Activated B cell treated with CpG ODN at 0.5 μM for 24 hours (primary cell): ENCODE measurements at places on chromosomes 13 and 19. TPM values are rescaled to one million over a fixed set of nuclear protein-coding genes. Genes with fewer than 3 reads are reported as not detected.

ZNF667 gene
- total RNA-seq = 2.0 and 2.6 TPM in 2 replicates

PSG11 gene
- total RNA-seq = not detected in 2 replicates

GRCh38 chr13:93397619-93398018 lies 171.0 kb downstream of the GPC6 start:
- DNase-seq = no peak
- no peaks in the 10 kb centered on the region for H3K4me1 ChIP-seq
- H3K36me3 ChIP-seq = no peaks in the 10 kb centered on the region
- H3K27me3 ChIP-seq = no peaks in the 10 kb centered on the region
- no peak overlapping the region for H3K27ac ChIP-seq

- DNase-seq = no peak
- no peak overlapping the region for H3K4me3 ChIP-seq
- H3K27me3 ChIP-seq = no peaks in the 10 kb centered on the region
These were observed 28.7 kb downstream of the DHX34 start for GRCh38 chr19:47377801-47378200.

- no peak for DNase-seq
- no peak overlapping the region for H3K27ac ChIP-seq
- no peaks in the 10 kb centered on the region for H3K4me1 ChIP-seq
- H3K27me3 ChIP-seq = no peaks in the 10 kb centered on the region
- H3K4me3 ChIP-seq = no peak overlapping the region
These were observed 297.0 kb upstream of the PCDH20 start for GRCh38 chr13:61712621-61713020.

- H3K4me1 ChIP-seq = peaks cover 61% of the 10 kb centered on the region
- no peaks in the 10 kb centered on the region for H3K27me3 ChIP-seq
- H3K36me3 ChIP-seq = peaks cover 7% of the 10 kb centered on the region
- H3K4me3 ChIP-seq = peak overlapping the region; percentile 89
- DNase-seq = no peak
These were observed 1.0 kb downstream of the MBNL2 start for GRCh38 chr13:97223037-97223710.
